Naive thymus-derived CD8-positive, alpha-beta T cell (primary cell): ENCODE measurements at places on chromosomes 13 and 19.
A peak's percentile ranks its signal among the peaks of the same experiment; 100 is the strongest.

DNA sequence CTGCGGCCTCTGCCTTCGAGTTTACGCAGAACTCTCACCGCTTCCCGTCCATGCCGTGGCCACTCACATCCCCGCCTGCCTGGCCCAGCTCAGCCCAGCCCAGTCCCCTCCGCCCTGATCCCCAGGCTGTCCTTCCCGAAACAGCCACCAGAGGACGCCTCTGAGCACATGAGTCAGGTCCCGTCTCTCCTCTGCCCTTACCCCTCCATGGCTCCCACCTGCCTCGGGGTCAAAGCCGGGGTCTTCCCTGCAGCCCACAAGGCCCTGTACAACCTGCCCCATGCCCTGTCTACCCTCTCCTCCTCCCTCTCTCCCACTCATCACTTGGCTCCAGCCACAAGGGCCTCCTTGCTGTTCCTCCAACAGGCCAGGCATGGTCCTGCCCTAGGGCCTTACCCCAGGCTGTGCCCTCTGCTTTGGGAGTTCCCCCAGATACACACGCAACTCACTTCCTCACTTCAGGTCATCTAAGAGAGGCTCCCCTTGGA, 8.1 kb upstream of the SEMA6B start:
- DNase-seq: peak; percentile 59
- no peaks in the 10 kb centered on the region for H3K36me3 ChIP-seq
- H3K4me3 ChIP-seq: no peak overlapping the region
- H3K4me1 ChIP-seq: no peaks in the 10 kb centered on the region
- H3K27ac ChIP-seq: no peak overlapping the region

GRCh38 chr13:94249512-94249911, 230.0 kb downstream of the DCT start:
- DNase-seq: no peak
- H3K4me3 ChIP-seq: no peak overlapping the region
- no peaks in the 10 kb centered on the region for H3K36me3 ChIP-seq
- H3K27ac ChIP-seq: no peak overlapping the region
- H3K4me1 ChIP-seq: no peaks in the 10 kb centered on the region

DNA sequence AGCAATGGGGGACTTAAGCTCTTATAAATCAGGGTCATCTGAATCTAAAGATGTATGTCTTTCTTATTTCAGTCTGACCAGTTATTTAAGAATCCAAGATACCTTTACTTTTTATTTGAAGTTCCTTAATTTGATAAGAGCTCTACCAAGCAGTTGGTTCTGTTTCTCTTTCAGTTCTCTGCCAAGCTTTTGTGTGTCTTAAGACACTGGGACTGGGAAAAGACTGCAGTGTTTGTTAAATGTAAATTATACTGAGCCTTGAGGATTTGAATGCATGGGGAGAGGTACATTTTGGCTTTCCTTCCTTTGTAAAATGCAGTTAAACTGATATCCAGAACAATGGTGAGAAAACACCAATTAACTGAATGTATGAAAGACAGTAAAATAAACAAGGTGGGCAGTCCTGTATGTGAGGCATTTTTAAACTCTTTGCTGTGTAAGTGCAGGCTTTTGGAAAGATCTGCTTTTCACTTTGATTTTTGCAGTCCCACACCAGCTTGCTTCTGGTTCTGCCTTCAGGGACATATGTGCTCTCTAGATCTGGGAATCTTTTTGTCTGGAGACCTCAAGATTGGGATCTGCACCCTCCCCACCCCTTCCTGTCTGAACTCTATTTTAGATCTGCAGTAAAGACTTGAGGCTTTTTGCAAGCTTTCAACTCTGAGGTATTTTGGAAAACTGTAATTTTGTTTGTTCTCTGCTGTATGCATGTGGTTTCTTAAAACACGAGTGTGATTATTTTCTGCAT, 77.6 kb downstream of the LRCH1 start:
- H3K27me3 ChIP-seq: no peaks in the 10 kb centered on the region
- peaks cover 62% of the 10 kb centered on the region for H3K4me1 ChIP-seq

DNA sequence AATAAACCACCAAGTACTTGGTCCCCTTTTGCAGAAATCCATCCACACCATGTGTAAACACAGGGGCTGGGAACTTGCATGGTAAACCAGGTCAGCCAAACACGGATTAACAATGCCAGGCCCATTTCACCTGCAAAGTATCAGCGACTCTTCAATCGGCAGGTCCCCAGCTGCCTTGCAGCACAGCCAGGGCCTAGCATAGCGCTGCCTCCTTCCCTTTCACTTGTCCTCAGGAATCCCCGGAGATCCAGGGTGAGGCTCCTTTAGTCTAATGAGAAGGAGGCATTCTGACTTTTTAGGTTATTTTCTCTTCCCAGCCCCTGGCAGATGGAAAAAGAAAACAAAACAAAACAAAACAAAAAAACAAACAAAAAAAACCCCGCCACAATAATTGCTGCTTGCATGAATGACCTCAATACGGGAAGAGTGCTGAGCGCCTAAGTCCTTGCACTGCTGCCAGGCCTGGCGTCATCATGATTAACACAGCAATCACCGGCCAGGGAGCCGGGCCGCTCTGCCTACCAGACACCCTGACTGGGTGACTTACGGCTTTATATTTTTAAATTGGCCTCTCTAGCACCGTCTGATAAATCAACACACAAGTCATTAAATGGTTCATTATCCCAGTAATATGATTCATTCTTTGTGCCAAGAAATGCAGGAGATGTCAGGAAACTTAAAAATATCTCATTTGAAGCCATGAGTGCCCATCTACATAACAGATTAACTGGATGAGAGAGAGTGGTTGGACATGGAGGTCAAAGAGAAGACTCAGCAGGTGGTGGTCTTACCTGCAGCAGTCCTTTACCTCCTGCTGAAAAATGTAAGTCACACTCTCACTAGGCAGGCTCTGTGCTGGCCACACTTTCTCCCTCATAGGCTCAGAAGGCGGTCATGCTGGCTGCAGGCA, 692.7 kb downstream of the UQCRFS1 start:
- H3K36me3 ChIP-seq: no peaks in the 10 kb centered on the region
- H3K4me1 ChIP-seq: no peaks in the 10 kb centered on the region
- H3K4me3 ChIP-seq: no peak overlapping the region

DNA sequence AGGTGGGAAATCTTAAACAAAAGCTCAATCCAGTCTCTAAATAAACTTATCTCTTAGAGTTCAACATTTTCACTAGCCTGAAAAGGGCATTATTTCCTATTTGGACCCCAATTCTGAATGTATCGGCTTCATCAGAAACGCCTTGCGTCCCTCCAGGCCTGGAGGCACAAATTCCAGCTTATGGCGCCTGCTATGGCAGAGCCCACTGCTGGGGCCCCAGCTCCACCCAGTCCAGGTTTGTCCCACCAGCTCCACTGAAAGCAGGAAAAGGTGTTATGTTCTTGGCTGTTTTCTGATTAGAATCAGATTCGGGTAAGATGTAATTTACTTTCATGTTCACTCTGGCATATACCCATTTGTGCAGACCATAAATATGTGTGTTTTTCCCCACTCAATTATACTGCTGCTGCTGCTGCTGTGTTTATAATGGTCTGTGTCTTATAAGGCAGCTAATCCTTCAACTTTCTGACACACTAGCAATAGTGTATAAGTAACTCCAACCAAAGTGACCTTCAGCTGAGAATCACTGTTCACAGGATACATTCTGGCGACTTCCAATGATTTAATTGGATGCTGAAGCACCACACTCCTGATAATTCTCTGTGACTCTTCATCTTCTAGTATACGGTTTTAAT, 6.4 kb downstream of the IRS2 start:
- no peak for DNase-seq
- peaks cover 28% of the 10 kb centered on the region for H3K4me1 ChIP-seq
- H3K27me3 ChIP-seq: no peaks in the 10 kb centered on the region
- peaks cover 6% of the 10 kb centered on the region for H3K36me3 ChIP-seq
- peak overlapping the region; percentile 87 for H3K27ac ChIP-seq

GRCh38 chr19:17943274-17944221, 10.7 kb downstream of the CCDC124 start:
- no peak for DNase-seq
- H3K27me3 ChIP-seq: no peaks in the 10 kb centered on the region
- H3K36me3 ChIP-seq: peaks cover 13% of the 10 kb centered on the region
- no peak overlapping the region for H3K4me3 ChIP-seq
- H3K4me1 ChIP-seq: peaks cover 7% of the 10 kb centered on the region
